ENCODE measurements at places on chromosomes 7 and 10.

- DNase-seq = no peak
These were observed at the start of gene SLC26A4 for GRCh38 chr7:107660381-107661080. SLC26A4 (plus strand) TSS chr7:107660828; CDS start chr7:107661642, 814 bp downstream.

DNA sequence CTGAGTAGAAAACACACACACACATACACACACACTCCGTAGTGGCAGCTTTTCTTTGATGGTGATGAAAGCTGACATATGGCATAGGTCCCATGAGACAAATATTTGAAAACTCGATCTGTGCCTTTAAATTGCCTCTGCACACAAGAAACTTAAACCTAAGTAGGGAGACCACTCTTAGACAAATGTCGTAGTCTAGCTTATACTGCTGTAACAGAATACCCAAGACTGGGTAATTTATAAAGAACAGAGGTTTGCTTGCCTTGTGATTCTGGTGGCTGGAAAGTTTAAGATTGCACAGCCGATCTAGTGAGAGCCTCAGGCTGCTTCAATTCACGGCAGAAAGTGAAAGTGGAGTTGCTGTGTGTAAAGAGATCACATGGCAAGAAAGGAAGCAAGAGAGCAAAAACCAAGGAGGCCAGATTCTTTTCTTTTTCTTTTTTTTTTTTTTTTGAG lies 489.4 kb upstream of the SORCS1 start:
- DNase-seq = no peak

DNA sequence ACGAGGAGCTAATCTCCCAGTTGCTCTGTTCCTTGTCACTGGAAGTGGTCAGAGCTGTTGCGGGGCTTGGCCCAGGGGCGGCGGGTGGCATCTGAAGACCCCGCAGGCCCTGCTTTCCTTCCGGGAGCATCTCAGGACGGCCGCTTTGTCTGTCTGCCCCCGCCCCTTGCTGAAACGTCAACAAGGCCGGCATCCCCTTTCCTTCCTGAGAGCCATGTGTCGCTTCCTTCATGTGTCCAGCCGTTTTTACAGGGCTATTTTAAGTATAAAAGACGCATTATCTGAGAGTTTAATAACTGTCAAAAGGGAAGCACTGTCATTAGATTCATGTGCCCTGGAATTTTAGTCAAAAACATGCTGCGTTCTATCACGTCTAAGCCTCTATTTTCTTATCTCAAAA lies 110.4 kb downstream of the CUX1 start:
- DNase-seq = no peak

DNA sequence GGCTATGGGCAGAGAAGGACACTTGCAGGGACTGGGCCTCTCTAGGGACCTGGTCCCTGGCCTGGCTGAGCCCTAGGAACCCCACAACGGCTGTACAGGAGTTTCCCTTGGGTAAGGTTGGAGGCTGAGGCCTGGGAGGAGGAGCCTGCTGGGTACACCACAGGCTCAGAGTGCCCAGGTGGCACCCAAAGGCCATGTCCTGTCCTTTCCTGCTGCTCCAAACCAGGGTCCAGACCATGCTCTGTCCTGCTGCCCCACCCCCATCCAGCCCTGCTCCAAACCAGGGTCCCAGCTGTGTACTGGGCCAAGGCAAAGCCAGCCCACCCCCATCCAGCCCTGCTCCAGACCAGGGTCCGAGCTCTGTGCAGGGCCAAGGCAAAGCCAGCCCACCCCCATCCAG lies 35.3 kb upstream of the ZNF488 start:
- no peak for DNase-seq

GRCh38 chr10:132450825-132451505 lies 54.0 kb downstream of the PWWP2B start:
- DNase-seq = no peak

- no peak for DNase-seq
These were observed 34.6 kb upstream of the HSPA12A start for GRCh38 chr10:116777006-116777405.

DNA sequence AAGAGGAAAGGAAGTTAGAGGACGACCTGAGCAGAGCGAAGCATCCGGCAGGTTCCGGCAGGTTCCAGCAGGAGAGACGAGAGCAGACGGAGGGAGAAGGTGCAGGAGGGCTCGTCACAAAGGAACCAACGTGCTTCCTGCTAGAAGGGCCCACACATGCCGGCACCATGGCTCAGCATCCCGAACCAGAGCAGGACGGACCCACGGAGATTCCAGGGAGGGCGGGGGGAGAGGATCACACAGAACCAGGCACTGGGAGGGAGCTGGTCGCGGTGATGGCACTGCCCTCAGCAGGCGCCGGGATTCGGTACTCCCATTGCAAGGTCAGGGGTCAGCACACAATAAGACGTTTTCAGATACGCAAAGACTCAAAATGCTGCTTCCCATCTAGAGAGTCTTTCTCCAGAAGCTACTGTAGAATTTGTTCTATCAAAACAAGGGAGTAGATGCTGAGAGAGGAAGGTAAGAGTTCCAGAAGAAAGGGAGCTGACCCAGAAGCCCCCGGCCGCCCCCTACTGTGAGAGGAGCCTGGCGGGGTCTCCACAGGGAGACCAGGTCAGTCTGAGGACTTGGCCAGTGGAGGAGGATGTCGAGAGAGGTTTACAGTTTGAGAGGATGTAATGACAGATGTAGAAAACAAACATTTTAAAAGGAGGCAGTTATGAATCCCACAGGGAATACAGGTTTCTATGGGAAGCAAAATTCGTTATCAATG lies 23.6 kb upstream of the PWWP2B start:
- DNase-seq = no peak

GRCh38 chr7:50210706-50211115 lies 93.8 kb upstream of the IKZF1 start:
- no peak for DNase-seq

Data from hypothalamus (tissue), 51 donors.